ENCODE measurements at places on chromosomes 4 and X. TPM values are rescaled to one million over a fixed set of nuclear protein-coding genes. Genes with fewer than 3 reads are reported as not detected.

GRCh38 chr4:71630803-71631202, 153.1 kb downstream of the GC start:
- DNase-seq, result no peak

The CENPI gene
- 0.66 TPM for total RNA-seq

- DNase-seq, result no peak
Measured at GRCh38 chrX:23478561-23478960, 143.9 kb downstream of the PTCHD1 start.

GRCh38 chrX:101595739-101596419, 21.9 kb downstream of the ARMCX6 start:
- peak; percentile 24 for DNase-seq

The TSPAN7 gene
- 44.9 TPM for total RNA-seq

GRCh38 chr4:3340700-3341083, 47.9 kb downstream of the RGS12 start:
- DNase-seq, result no peak

DNA sequence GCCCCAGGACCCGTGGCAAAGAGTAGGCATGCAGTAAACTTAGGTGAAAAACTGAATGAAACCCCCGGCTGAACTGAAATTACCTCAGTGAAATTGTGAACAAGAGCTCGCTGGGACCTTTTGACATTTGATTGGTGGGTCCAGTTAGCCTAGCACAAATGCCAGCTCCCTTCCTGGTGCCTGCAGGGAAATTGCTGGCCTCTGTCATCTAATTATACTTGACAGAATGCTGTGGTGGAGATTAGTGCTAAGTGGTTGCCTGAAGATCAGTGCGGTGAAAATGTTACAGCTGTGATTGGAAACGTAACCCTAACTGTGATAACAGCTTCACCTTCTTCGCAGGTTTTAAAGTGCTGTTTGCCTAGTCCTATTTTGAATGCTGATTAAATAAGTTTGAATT, 43.0 kb downstream of the ADD1 start:
- no peak for DNase-seq

- DNase-seq, result peak; percentile 78
Measured at GRCh38 chr4:108172753-108173598, 4.2 kb upstream of the LEF1 start.

The TMPRSS11A gene
- total RNA-seq, result not detected

The MAGEB17 gene
- not detected for total RNA-seq

The GPC4 gene
- 70.3 TPM for total RNA-seq

The UCP1 gene
- total RNA-seq, result not detected
